HCEC 1CT (cell line): ENCODE measurements at places on chromosomes 11 and 22.

DNA sequence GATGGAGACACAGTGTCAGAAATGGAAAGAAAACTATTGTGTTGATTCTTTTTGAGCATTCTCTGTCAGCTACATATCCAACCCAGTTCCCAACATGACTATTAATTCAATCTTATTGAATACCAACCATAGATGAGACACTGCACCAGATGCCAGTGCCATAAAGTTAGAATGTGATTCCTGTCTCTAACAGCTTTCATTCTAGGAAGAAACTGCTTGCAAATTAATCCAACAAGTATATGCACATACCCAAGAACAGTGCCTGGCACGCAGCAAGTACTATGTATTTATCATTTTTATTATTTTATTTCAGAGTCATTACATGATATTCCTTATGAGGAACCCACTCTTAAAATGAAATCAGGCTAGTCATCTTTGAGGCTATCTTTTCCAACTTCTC is 34.5 kb downstream of the SLC5A12 start:
- no peak for DNase-seq

DNA sequence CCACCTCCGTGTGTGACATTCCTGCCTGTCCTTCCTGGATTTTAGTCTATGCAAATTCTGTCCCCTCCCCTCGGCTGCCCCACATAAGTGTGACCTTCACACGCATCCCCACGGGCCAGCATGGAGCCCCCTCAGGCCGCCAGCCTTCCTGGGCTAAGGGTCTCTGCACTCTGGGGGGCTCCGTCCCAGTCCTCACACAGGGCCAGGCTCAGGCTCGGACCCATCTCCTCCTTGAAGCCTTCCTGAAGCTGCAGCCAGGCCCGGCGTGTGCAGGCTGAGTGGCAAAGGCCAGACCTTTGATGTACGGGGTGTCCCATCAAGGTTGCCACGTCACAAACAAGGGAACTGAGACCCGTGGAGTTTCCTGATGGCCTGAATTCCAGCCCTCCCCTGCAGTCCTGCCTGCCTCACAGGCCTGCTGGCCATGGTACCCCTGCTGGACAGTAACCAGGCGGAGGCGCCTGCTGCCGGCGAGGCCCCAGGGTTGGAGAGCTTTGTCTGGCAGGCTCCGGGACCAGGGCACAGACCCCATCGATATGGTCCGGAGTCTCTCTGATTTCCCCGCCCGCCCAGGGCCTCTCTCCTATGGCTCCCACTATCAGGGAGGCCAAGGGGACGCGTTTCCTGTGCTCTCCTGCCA is 791.7 kb downstream of the BRD1 start:
- no peak for DNase-seq

GRCh38 chr22:44604991-44605390 is 97.0 kb upstream of the PRR5 start:
- no peak for DNase-seq

DNA sequence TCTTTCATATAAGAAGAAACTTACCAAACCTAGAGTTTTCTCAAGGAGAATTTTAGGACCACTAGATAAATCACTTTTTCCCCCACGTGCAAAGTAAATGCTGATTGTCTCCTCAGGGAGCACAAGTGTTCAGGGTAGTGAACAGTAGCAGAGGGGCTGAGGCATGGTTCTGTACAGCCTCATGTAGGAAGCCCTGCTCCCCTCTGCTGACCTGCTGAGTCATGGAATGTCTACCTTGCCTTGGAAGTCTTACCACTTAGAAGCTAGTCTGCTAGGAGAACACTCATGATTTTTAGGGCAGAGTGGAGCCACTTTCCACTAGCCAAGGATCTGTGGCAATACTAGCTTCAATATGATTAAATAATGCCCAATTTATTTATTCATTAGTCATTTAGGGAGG is 2120.6 kb upstream of the RAG2 start:
- DNase-seq = no peak

GRCh38 chr22:46617986-46618647 is 2.1 kb upstream of the GRAMD4 start:
- DNase-seq = no peak

DNA sequence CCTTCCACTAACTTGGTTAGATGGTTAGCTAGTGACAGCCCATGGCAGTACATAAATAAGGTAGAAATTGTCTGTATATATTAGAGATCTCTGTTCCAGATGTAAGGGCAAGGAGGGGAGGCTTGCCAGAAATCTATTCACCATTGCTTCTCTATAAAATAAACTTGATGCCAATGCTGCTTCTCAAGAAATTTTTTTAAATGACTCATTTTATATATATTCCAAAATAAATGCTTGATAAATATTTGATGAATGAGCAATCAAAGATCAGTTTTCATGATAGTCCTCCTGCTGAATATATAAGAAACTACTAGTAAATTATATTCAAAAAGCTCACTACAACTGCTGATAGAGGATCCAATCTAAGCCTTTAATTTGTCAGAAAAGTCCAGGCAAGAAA is 710.6 kb upstream of the CCDC179 start:
- peak; percentile 64 for DNase-seq

GRCh38 chr11:65290448-65291165 is 24.1 kb upstream of the CDC42EP2 start:
- peak; percentile 98 for DNase-seq

- DNase-seq = peak; percentile 95
Observed at GRCh38 chr11:59221441-59221840, 8.7 kb upstream of the MPEG1 start.
